T-helper 9 cell (primary cell): ENCODE measurements at places on chromosomes 6 and 20.
A peak's percentile ranks its signal among the peaks of the same experiment; 100 is the strongest.

DNA sequence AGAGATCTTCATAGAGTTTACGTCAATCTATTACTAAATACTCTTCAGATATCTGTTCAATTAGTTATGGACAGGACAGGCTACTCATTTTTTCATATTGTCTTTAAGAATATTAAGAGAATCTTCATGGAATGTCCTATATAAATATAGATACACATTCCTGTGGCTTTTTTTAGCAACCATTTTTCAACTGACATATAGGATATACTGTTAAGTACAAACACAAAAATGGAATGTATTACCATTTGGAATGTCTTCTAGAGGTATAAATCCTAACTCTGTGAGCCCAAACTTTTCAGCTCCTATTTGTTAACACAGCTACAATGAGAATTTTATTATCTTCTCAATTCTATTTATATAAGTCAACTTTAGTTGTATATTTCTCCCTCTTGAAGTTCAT lies 239.6 kb upstream of the DEFB112 start:
- no peak for DNase-seq

DNA sequence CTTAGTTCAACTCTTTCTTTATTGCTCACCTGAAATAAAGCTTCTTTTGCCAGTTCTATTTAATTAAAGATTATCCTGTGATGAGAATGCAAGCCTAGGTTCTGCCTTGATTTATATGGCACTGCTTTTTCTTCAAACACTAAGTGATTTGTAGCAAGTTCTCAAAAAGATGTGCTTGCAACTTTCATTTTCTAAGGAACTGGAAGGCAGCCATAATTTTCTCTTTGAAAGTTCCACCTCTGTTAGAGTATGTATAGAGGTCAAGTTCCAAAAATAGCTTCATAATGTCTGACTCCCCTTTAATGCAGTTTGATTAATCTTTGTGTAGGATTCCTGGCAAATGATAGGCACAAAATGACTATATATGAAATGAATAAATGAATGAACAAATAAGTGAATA lies 528.3 kb upstream of the FLRT3 start:
- DNase-seq: no peak

DNA sequence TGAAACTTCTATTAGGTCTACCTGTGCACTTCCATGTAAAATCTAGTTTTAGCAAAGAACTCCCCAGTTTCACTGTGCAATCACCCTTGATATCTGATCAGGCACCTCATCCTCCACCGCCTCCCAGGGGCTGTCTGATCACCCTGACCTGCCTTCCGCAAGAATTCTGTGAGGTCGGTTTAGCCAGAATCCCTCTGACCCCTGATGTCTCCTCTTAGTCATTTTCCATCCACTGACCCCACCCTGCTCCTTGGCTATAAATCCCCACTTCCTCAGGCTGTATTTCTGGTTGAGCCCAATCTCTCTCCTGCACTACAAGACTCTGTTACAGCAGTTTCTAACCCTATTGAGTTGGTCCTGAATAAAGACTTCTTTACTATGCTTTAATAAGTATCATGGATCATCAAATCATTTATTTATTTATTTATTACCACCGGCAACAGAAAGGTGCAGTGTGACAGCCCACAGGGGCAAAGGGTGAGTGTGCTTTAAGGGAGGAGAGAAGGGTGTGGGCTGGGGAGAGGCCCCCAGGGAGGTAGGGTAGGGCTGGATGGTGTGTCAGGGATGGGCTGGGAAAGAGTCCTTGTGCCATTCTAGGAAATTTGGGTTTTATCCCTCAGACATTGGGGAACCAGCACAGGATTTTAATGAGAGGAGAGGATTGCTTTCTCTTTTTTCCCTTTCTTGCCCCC lies 11.2 kb upstream of the SERPINB6 start:
- no peak for DNase-seq

GRCh38 chr20:47981222-47981621 lies 195.9 kb upstream of the SULF2 start:
- no peak for DNase-seq

DNA sequence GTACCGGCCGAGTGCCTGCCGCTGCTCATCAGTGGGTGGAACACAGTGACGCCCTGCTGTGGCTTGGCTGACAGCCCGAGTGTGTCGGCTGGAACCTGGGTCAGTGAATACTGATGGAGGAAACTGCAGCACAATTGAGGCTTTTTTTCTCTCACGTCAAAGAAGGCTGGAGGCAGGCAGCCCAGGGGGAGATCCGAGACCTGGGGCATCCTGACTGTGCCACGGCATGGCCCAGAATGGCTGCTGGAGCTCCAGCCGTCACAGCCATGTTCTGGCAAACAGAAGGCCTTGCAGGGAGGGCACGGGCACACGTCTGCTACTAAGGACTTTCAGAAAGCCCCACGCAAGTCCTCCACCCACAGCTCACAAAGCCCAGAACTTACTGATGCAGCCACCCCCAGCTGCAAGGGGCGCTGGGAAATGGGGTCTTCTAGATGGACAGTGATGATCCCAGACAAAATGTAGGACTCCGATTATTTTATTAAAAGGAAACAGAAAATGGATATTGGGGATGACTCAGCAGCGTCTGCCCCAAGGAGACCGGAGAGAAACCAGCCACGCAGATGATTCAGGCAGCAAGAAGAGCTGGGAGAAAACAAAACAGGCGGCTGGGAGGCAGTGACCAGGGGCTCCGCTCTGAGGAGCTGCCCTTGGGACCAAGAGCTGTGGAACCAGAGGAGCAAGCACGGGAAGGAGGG lies 140.0 kb downstream of the TAF4 start:
- no peak for DNase-seq

DNA sequence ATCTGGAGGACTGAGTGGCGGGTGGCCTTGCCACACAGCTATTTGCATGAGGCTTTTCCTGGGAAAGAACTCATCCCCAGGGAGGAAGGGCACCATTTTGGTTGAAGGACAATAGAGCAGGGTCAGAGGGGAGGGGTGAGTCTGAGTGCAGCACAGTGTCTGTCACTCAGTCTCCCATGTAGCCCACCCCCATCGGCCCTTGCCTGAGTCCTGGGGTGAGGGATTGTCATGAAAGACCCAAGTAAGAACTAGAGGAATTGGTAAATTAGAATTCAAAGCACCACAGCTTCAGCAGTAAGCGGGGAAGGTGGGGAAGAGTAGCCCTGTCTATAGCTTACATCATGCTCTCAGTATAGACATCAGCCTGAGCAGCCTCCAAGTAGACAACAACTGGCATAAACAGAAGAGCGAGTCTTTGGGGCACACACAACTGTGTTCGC lies 90.4 kb upstream of the TMEM30A start:
- DNase-seq: no peak

DNA sequence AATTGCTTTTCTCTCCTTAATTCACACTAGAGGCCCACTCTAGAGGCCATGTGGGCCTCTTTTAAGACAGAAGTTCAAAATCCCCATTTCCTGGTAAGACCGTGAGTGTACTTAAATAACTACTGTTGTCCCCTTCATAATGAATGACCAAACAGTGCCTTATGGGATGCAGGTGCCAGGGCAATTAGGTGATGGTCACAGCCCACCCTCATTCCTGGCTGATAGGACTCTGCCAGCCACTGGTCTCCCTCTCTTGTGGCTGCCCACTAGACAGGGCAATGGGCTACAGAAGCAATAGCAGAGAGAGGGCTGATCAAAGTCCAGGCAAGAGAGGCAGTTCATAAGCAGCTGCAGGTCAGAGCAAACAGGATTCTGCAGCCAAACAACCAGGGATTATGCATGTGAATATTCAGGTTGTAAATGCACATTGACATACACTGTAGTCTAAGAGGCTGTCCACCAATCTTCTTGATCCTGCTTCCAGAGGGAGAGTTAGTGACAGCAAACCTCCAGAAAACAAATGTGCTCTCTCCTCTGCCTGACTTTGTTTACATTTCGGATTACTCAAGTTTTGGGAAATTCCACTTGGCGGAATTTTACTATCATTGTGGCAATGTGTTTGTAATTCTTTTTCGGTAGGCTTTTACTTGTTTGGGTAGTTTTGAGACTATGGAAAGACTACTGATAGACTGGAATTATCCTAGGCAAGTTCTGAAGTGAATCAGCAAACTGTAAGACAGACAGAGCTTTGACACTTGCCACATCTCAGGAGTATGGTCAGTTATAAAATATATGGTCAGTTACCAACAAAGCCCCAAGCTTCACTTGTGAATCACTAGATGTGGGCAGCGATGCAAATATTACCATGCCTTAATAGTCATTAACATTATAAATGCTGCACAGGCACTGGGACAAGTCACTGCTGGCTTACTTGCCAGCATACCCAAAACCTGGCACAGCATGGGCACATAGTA lies 12.8 kb downstream of the PTPRK start:
- no peak for DNase-seq

GRCh38 chr6:83270971-83271719 lies 78.0 kb downstream of the RWDD2A start:
- no peak for DNase-seq

GRCh38 chr6:37171201-37171969 lies 1.4 kb downstream of the PIM1 start:
- DNase-seq: peak; percentile 29

- DNase-seq: no peak
Observed at GRCh38 chr6:52191824-52192223, 5.6 kb downstream of the IL17A start.

- no peak for DNase-seq
Observed at GRCh38 chr6:16739329-16739801, 21.9 kb downstream of the ATXN1 start.

DNA sequence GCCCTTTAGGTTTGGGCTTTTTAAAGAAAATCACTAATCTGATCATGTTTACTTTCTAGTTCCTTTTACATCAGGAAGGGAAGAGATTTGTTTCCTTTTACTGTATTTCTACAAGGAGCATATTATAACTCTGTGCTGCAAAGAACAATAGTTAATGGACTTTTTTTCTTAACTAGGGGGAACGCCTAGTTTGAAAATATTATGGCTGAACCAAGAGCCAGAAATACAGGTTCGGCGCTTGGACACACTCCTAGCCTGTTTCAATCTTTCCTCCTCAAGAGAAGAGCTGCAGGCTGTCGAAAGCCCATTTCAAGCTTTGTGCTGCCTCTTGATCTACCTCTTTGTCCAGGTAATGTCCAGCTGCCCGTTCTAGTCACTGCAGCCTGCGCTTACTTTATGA lies 41.4 kb downstream of the FAM120B start:
- DNase-seq: no peak

DNA sequence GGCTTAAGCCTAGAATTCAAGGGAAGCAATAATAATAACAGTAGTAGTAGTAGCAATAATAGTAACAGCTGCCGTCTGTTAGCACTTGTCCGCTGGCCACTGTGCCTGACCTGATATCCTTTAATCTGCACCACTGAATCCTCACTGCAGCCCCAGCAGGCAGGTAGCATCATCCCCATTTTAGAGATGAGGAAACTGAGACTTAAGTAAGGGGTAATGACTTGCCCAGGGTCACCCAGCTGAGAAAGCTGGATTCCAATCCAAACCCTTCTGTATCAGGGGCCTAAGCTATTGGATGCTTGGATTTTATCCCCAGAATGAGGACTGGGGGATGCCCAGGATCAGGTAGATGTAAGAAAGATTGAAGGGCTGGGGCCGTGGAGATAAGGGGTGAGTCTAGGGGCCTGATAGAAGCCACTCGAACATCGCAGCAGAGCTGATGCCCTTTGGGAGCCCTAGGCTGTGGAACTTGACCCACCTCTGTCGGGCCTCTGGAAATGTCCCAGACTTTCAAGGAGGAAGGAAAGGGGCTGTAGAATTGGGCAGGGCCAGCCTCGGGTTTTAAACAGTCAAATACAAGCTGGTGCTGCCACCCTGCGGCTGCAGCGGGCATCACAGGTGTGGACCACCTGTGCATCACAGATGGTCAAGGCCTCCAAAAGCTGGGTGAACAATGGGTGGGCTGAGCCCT lies 102.1 kb upstream of the MYL9 start:
- peak; percentile 58 for DNase-seq

- no peak for DNase-seq
Observed at GRCh38 chr6:138034229-138034628, 73.0 kb downstream of the PERP start.
